ENCODE measurements at places on chromosomes 6 and 20.

GRCh38 chr20:50420380-50420779 is 89.8 kb upstream of the PTPN1 start:
- no peak for DNase-seq

DNA sequence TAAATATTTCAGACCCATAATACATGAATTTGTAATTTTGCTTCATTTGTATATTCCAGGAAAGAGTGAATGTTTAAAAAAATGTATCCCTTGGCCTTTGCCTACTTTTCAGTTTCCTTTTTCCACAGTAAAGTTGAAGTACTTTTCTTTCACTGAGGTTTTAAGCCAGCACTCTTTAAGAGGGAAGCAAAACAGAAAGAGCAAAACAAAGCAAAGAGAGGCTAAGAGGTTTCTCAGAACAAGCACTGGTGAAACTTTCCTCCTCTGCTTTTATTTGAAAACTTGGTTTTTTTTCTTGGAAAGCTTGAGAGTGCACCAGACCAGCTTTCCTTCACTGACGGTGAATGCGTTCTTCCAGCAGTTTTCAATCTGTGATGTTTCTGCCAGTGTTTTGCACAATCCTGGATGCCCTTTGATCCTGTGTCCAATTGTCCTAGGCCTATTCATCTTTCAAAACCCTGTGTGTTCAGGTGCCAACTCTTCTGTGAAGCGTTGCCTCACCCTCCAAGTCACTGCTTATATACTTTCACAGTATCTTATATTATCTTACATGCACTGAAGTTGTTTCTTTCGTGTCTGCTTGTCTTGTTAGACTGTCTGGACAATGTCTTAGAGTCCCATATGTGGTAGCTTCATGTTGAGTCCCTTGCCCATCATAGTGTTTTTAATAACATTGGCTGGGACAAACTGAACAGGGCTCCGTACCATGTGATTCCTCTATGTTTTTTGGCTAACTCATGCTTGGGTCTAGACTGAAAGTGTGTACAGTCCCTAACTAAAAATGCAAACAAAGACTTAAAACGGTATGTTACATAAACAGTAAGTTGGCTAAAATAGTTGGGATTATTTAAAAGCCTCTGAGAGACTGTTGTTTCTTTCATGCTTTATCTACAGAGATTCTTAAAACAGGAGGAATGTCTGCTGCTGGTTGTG is 1.9 kb downstream of the RNF217 start:
- DNase-seq = no peak

DNA sequence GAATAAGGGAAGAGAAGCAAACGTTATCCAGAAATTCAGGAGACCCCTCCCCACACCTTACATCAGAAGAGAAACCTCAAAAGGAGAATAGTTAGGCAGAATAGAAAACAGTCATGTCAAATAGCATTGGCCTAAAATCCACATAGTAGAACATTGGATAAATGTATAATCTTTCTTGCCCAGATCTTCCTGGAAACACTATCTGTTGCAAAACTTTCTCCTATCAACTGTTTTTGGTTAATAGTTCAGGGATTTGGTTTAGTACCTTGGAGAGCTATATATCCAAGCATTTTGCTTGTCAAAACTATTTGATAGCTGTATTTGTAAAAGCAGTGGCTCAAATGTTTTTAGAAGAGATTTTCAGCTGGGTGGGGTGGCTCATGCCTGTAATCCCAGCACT is 74.3 kb upstream of the PHACTR2 start:
- no peak for DNase-seq

GRCh38 chr6:152598421-152598820 is 38.7 kb downstream of the SYNE1 start:
- DNase-seq = no peak

- no peak for DNase-seq
Measured at GRCh38 chr6:35174088-35174434, 32.9 kb upstream of the TCP11 start.

GRCh38 chr20:36439040-36439730 is 102.1 kb upstream of the MYL9 start:
- DNase-seq = peak; percentile 72

- DNase-seq = no peak
Measured at GRCh38 chr6:134934793-134935485, 15.0 kb downstream of the ALDH8A1 start.

- DNase-seq = no peak
Measured at GRCh38 chr20:4683261-4683660, 38.4 kb upstream of the PRND start.

DNA sequence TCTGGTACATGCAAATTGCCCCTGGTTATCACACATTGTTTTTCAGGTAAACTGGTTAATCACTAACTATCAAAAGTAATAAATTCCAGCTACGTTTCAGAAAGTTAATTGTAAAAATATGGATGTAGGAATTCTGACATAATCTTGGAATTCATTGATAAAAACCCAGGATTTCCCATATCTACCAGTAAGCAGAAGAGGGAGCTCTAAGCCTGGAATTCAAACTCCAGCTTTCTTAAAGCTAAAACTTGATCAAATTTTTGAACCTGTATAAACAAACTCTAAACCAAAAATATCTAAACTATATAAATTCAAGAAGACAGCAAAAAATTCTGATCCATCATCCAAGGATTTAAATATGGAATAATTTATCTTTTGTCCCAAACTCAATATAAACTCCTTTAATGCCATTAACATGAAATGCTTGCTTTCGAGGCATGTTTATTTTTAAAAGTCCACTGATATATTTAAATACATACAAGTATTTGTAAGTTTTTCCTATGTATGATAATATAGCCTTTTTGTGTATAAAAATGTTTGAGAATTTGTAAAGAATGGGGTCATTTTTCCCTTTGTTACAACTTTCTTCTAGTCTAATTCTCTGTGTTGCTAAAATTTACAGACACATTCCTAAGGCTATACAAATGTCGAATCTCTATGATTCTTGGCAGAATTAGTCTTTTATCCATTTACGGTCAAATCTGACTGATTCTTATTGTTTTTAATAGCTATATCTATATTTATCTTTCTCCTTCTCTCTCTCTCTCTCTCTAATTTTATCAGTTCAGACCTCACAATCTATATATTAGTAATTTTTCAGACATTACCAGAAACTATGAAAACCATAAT is 91.4 kb upstream of the RNF217 start:
- no peak for DNase-seq

Measured in activated CD4-positive, alpha-beta memory T cell treated with anti-CD3 and anti-CD28 coated beads, Interleukin-2, amount 10 ng/mL, durations not matched to agents 7 days and 5 days (primary cell).